Keratinocyte (primary cell): ENCODE measurements at places on chromosomes 4 and X. TPM values are rescaled to one million over a fixed set of nuclear protein-coding genes. Genes with fewer than 3 reads are reported as not detected.

The TMPRSS11B gene
- 0.35 to 2.0 TPM (median 0.58 TPM) in 3 replicates for polyA plus RNA-seq

The EPGN gene
- 212 to 506 TPM (median 330 TPM) in 3 replicates for polyA plus RNA-seq

The TRIM60 gene
- polyA plus RNA-seq = not detected in 3 replicates

The TGIF2LX gene
- polyA plus RNA-seq = not detected in 3 replicates

GRCh38 chrX:15404401-15405096 lies 20.3 kb upstream of the VEGFD start:
- DNase-seq = no peak

DNA sequence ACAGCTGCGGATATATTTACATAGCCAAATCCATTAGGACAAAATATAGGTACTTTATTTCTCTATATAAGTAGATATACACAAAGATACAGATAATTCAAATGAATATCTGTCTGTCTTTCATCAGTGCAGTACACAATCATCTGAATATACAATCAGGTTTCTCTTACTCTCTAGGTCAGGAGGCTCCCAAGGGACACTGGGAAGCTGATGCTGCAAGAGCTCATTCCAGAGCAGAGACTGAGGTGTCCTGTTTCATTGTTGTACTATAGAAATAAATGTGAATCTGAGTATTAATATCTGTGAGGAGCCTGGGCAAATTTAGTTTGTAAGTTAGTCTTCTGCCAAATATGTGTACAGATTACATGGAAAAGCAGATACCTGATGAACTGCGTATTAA lies 4.2 kb downstream of the TLL1 start:
- no peak for DNase-seq

DNA sequence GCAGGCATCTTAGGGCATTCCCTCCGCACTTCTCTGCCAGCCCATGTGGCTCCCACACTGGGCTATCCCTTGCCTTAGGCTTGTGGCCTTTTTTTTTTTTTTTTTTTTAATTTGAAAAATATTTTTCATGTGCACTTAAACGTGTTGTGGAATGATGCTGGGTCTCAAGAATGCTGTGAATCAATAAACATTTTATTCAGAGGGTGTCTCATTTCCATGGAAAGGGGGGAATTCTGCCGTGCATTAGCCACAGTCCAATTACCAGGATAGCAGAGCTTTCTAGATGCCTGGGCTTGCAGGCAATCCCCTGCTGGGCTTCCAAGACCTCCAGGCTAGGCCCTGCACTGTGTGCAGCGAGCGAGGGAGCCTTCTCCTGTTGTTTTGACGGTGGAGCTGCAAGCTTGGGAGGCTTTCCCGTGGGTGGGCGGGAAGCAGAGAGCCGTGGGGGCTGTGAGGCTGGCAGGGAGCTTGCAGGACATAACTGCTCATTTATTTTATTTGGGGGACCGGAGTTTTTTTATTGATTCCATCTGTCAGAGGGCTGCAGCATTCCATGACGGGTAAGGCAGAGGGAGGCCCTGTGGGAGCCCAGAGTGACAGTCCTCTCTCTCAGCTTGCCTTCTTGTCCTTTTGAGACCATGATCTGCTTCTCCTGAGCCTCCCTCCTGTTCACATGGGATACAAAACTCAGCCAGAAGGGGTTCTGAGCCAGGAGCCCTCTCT lies 2.6 kb upstream of the CPZ start:
- DNase-seq = no peak

- DNase-seq = no peak
Observed at GRCh38 chrX:387729-388128, 1.0 kb upstream of the PPP2R3B start.

The ZCCHC12 gene
- not detected in 3 replicates for polyA plus RNA-seq

The TTC29 gene
- not detected in 3 replicates for polyA plus RNA-seq

The SLC9B1 gene
- 0.07 to 0.26 TPM in 2 of 3 replicates, not detected in the other for polyA plus RNA-seq

DNA sequence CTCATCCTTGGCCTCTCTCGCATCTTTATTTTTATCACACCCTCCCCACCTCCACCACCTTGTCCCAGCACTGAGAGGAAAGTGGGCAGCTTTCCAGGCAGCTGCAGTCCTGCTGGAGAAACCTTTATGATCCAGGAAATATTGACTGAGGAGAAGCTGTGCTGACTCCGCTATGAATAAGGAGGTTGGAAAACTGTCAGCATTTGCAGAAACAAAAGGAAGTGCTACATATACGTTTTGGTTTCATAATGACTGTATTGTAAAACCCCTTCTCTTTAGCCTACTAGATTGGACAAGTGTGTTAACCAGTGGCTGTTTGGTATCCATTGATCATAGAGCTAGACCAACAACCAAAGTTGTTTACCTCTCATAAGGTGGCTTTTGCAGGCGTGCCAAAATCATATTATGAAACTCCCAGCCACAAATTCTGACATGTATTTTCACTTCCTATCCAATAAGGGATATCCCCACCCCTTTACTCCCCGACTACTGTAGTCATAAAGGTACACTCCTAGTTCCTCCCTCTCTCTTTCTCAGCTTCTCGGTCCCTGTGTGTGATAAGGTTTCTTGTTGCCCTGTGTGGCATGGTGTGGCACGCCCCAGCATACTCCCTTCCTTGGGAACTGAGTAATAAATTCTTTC lies 88.4 kb downstream of the GPR143 start:
- no peak for DNase-seq

DNA sequence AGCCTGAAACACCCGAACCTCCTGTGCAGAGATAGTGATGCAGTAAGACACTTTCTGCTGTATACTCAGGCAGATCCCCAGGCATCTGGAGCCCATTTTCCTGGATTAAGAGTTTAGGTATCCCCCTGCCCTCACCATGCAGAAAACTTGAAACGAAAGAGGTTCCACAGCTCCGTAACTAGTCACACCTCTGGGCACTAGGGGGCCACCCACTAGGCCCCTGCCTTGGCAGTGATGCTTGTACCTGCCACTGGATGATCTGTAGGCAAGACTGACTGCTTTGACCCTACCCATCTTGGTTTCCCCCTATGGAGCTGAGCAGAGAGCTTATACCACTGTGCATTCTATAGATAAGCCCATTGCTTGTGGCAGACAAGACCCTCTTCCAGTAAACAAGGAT lies 940.6 kb downstream of the PCDH19 start:
- no peak for DNase-seq

DNA sequence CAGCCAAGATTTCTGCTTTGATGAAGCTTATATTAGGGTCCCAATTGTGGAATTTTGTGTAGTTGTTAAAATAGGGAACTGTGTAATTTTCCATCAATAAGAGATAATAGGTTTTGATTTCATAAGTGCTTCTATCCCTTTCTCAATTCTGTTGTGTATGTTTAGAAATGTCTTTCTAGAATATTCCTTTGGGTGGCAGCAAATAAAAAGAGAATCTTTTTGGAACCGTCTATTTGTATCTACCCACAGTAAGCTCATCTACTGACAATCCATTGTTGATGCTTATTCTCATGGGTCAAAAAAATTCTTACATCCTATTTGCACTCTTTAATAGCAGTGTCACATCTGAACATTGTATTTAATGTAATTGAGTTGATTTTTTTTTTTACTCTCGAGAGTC lies 61.7 kb downstream of the TMA16 start:
- no peak for DNase-seq

DNA sequence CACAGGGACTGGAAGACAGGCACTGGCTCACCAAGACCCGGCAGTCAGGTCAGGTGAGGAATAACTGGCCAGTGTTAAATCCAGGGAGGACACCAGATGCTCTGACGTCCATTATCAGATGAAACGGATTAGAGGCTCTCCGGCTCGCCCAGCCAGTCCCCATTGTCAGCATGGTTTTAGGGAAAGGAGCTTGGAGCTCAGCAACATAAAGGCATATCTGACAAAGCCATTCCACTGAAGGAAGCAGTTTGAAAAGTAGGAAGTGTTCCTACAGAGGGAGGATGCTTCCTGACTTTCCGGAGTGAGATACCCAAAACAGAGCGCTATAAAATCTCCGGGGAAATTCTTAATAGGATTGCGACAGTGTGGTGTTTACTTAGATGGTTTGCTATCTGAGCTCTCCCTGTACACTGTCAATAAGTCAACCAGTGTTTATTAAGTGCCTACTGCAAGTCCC lies 14.8 kb downstream of the NDNF start:
- no peak for DNase-seq

GRCh38 chrX:136555694-136556093 lies 23.7 kb downstream of the VGLL1 start:
- no peak for DNase-seq

The TMEM184C gene
- 18.0 to 32.2 TPM (median 22.1 TPM) in 3 replicates for polyA plus RNA-seq

The PYURF gene
- 55.4 to 95.6 TPM (median 71.5 TPM) in 3 replicates for polyA plus RNA-seq

- DNase-seq = no peak
Observed at GRCh38 chrX:35829501-35829900, 31.4 kb downstream of the MAGEB16 start.

DNA sequence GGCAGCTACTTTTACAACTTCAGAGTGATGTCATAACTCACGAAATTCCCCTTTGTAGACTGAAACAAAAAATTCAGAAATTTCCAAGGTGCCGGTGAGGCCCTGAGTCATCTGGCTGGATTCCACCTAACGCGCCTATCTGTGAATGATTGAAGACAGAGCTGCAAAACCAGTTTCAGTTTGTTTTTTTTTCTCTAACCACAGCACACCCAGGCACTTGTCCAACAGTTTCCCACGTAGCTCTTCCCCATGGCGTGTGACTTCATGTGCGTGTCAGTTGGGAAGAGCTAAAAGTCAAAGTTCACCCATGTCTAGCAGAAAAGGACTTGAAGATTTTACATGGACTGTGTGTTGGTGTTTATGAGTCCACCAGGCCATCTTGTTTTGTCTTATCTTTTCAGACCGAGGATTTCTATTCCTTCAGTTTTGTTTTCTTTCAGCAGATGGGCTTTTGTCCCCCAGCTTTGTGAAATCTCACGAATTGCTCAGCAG lies 16.4 kb downstream of the TCEANC start:
- peak; percentile 68 for DNase-seq

DNA sequence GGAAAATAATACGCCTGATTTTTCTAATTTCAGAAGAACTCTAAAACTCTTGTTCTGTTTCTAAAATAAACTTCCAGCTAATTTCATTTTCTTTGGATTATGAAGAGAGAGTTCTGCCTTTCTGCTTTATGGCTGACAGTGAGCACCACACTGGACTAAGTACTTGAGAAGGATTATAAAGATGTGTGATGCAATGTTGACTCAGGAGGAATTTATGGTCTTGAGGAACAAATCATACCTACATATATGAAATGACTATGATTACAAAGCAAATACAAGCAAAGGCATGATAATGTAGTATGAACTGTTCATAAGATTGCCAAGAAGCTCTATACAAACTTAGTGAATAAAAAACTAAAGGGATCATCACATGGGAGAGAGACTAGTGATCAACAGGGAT lies 13.0 kb upstream of the SLC25A5 start:
- DNase-seq = peak; percentile 32

DNA sequence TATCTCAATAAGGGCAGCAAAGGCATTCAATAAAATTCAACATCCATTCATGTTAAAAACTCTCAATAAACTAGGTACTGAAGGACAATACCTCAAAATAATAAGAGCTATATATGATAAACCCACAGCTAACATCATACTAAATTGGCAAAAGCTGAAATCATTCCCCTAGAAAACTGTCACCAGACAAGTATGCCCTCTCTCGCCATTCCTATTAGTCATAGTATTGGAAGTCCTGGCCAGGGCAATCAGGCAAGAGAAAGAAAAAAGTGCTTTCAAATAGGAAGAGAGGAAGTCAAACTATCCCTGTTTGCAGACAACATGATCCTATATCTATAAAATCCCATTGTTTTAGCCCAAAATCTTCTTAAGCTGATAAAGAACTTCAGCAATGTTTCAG lies 116.8 kb downstream of the TENT5D start:
- no peak for DNase-seq

DNA sequence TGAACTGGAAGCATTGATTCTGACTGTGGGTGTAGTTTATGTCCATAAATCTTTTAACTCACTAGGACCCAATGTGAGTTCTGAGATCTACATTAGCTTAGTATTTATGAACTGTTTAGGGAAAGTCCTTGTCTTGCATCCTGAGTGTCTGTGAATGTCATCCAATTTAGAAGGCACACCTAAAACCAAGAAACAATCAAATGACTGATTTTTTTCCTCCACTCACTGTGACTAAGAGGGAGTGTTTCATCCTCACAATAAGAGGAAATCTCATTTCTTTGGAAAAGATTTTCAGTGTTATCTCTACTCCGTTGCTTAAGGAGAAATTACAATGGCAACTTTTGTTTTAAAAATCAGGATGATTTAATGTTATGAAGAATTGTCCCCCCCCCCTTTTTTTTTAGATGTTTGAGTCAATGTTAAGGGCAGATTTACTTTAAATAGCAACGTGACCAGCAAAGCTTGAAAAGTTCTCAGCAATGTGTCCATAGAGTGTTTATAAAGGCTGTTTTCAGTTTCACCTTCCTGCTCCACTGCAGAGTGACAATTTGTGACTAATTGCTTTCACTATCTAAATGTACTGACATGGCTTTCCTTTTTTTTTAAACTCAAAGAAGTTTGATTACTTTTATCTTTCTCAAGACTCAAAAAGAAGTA lies 173.0 kb downstream of the SPCS3 start:
- no peak for DNase-seq

The FBXW7 gene
- polyA plus RNA-seq = 27.0 to 39.6 TPM (median 35.4 TPM) in 3 replicates

The ASMT gene
- polyA plus RNA-seq = 0.08 to 0.23 TPM in 2 of 3 replicates, not detected in the other

The GIMD1 gene
- polyA plus RNA-seq = not detected in 3 replicates

GRCh38 chr4:107619066-107619465 lies 101.0 kb downstream of the PAPSS1 start:
- DNase-seq = no peak

DNA sequence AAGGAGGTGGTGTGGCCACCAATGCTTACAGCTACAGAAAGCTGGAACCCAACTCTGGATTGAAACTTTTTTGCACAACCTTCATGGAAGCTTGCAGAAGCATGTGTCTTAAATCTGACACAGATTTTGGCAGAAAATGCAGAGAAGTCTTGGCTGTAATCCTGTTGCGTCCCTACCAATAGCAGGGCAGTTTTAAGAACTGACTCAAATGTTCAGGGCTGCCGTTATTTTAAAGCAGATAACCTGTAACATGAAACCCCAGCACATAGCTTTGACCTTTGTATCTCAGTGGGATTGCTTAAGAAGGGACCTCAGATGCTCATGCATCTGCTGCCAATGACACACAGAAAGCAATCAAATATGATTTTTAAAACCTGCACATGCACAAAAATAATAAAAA lies at the start of gene VEGFD:
VEGFD (minus strand) TSS at position 110 of the 400 bp plus-strand sequence. CDS start 467 bp downstream, outside the sequence.
- DNase-seq = no peak

The CXCL6 gene
- 0.08 to 0.29 TPM in 2 of 3 replicates, not detected in the other for polyA plus RNA-seq

DNA sequence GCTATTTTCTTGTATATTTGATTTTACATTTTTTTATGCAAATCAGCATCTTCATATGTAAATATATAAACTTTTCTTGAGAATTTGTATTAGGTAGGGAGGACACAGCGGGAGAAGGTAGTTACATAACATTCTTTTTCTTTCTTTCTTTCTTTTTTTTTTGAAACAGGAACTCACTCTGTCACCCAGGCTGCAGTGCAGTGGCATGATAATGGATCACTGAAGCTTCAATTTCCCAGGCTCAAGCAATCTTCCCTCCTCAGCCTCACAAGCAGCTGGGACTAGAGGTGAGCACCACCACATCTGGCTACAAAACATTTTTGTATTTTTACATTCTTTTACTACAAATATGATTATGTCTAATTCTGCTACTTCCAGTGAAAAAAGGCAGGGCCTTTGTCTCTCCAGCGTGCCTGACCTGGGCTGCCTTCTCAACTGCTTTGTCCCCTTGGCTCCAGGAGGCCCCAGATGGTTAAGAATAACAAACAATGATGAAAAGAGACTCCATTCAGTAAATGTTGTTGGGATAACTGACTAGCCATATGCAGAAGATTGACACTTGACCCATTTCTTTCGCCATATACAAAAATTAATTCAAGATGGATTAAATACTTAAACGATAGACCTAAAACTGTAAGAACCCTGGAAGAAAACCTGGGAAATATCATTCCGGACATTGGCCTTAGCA lies 46.5 kb upstream of the FAT4 start:
- DNase-seq = no peak
